ENCODE measurements at places on chromosomes 11 and 22.

- H3K4me1 ChIP-seq = no peaks in the 10 kb centered on the region
- no peak overlapping the region for H3K4me3 ChIP-seq
- H3K27ac ChIP-seq = no peak overlapping the region
- H3K27me3 ChIP-seq = peaks cover 3% of the 10 kb centered on the region
- H3K36me3 ChIP-seq = no peaks in the 10 kb centered on the region
- no peak for DNase-seq
Measured at GRCh38 chr11:11230802-11231562, 122.1 kb downstream of the CSNK2A3 start.

DNA sequence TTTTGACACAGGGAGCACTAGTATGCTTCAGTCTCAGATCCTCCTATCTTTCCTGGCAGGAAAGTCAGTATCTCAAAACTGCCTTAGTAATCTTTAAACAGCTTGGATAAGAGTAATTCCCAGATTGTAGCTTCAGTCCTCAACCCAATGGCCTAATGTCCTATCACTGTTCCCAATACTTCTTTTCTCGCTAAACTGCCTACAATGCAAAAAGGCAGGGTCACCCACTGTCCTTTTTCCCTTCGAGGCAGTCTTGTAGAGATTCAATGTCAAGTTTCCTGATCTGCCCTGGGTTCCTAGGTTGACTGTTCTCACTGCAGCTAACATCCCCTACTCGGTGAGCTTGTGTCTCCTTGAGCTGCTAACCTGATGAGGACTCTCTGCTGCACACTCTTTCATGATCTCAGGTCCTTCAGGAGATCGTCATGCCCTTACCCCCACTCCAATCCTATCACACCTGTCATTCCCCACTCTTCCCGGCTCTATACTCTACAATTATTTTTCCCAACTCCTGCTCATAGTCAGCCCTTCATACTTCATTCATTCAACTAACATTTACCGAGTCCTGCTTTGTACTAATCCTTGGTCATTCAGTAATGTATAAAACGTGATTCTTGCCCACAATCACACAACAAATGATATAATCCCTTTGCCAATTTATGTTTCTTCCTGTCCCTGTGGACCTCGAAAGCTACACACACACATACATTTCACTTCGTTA, 904 bp downstream of the C2CD3 start:
- peaks cover 26% of the 10 kb centered on the region for H3K36me3 ChIP-seq
- peaks cover 13% of the 10 kb centered on the region for H3K4me1 ChIP-seq
- no peak overlapping the region for H3K4me3 ChIP-seq
- no peak for DNase-seq

DNA sequence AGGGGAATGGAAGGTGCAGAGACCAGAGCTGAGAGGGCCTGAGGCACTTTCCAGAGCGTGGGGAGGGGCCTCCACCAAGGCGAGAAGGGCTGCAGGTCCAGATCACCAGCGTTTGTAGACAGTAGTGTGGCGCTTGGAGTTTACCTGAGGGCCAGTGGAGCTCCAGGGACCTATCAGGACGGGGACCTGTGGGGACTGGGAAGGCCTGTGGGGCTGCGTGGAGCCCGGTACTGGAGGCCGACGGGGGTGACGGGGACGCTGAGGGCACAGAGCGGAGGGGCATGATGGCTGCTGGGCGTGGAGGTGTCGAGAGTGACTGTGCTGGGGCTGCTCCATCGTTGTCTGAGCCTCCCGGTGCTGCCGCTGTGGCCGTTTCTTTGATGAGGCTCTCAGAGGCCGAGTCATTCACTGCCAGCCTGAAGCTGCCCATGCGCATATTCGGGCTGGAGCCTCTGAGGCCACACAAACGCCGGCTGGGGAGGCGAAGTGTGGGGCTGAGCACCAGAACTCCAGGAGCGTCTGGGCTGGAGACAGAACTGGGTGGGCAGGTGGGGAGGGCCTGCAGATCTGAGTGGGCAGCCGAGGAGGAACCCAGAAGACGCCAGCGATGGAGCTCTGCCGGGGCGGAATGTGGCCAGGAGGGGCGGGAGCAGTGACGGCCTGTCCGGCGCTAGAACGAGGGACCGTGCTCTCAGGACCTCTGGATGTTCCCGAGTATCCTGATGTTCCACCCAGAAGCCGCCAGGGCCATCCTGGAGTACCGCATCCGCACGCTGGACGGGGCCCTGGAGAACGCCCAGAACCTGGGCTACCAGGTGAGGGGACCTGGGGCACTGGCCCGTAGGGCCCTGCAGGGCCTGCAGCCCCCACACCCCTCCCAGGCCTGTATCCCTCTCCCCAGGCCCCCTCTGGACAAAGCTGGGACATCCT, 2.6 kb downstream of the PGGHG start:
- DNase-seq = no peak
- H3K4me3 ChIP-seq = peak overlapping the region; percentile 26
- H3K4me1 ChIP-seq = peaks cover 15% of the 10 kb centered on the region
- H3K36me3 ChIP-seq = peaks cover 8% of the 10 kb centered on the region
- H3K27me3 ChIP-seq = peaks cover 13% of the 10 kb centered on the region

DNA sequence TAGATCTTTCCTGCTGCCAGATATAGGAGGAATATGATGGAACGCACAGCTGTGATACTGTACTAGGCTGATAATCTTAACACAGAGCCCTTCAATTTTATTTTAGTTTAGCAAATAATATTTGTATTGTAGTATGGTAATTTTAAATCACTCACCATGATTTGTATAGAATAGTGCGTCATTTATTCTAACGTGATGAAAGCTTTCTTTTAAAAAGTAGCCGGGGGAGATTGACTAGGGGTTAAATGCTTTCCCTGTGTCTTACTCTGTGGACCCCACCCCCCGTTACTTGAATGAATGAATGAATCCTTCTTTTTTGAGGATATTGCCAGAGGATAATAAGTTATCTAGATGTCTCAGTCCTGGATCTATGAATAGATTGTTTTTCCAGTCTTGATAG, 72.1 kb downstream of the CECR2 start:
- no peak overlapping the region for H3K27ac ChIP-seq
- peaks cover 12% of the 10 kb centered on the region for H3K27me3 ChIP-seq
- H3K4me1 ChIP-seq = no peaks in the 10 kb centered on the region
- no peak for DNase-seq
- H3K36me3 ChIP-seq = no peaks in the 10 kb centered on the region

GRCh38 chr11:103683576-103683975, 352.9 kb upstream of the DDI1 start:
- no peak overlapping the region for H3K27ac ChIP-seq
- peaks cover 2% of the 10 kb centered on the region for H3K4me1 ChIP-seq
- H3K27me3 ChIP-seq = no peaks in the 10 kb centered on the region

DNA sequence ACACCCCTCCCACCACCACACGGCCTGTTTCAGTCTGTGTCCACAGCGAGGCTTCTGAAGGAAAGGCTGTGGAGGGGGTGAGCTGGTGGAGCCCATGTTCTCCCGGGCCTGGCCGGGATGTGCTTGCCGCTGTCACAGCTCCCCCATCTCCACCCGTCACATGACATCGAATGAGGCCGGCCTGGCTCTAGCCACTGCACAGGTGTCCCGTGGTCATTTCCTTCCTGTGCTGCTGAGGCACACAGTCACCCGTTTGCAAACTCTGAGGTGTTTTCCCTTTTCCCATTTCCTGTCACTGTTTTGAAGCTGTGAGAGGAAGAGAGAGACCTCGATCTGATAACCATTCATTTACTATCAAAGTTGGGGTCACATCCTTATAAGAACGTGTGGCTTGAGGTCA, 55.7 kb upstream of the CLDN5 start:
- H3K36me3 ChIP-seq = no peaks in the 10 kb centered on the region
- no peaks in the 10 kb centered on the region for H3K27me3 ChIP-seq
- peaks cover 44% of the 10 kb centered on the region for H3K4me1 ChIP-seq
- peak overlapping the region; percentile 78 for H3K27ac ChIP-seq

DNA sequence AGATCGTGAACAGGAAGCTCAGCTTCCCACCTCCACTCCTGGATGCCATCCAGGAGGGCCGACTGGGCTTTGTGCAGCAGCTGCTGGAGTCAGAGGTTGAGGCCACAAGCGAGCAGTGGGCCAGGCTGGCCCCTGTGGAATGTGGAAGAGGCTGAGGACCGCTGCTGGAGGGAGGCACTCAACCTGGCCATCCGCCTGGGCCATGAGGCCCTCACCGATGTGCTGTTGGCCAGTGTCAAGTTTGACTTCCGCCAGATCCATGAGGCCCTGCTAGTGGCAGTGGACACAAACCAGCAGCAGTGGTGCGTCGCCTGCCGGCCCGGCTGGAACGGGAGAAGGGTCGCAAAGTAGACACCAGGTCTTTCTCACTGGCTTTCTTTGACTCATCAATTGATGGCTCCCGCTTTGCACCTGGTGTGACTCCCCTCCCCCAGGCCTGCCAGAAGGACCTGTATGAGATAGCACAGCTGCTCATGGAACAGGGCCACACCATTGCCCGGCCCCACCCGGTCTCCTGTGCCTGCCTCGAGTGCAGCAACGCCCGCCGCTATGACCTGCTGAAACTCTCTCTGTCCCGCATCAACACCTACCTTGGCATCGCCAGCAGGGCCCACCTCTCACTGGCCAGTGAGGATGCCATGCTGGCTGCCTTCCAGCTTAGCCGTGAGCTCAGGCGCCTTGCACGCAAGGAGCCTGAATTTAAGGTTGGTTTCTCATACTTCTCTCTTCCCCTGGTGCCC, 24.9 kb downstream of the ART5 start:
- H3K36me3 ChIP-seq = no peaks in the 10 kb centered on the region
- H3K27me3 ChIP-seq = no peaks in the 10 kb centered on the region
- H3K4me1 ChIP-seq = peaks cover 15% of the 10 kb centered on the region
- DNase-seq = no peak
- H3K27ac ChIP-seq = no peak overlapping the region

DNA sequence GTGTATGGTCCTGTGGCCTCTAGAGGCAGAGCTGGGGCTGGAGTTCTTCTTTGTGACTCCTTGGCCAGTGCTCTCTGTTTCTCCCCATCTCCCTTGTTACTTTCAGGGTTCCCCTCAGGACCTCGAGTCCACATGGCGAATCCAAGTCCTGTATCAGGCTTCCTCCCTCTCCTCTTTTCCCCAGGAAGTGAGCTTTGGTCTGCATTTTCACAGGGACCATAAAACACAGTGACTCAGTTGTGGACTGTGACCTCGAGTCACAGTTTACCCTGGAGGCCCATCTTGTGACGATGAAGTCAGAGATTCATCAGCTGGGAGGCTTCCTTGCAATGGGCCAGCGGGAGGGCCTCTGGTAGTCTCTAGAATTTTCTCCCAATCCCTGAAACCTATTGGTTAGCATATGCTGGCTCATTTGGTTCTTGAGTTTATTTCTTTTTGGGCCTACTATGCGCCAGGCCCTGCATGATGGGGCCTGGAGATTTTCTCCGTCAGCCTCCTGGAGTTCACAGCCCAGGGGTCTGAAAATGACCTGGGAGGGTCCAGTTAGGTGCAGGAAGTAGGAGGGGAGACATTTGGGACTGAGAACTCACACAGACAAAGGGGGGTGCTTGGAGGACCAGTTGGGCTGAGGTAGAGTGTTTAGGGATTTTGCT, 100.8 kb downstream of the KIAA1671 start:
- no peak for DNase-seq
- H3K4me3 ChIP-seq = no peak overlapping the region
- no peak overlapping the region for H3K27ac ChIP-seq
- H3K4me1 ChIP-seq = peaks cover 31% of the 10 kb centered on the region
- no peaks in the 10 kb centered on the region for H3K27me3 ChIP-seq
- peaks cover 7% of the 10 kb centered on the region for H3K36me3 ChIP-seq

DNA sequence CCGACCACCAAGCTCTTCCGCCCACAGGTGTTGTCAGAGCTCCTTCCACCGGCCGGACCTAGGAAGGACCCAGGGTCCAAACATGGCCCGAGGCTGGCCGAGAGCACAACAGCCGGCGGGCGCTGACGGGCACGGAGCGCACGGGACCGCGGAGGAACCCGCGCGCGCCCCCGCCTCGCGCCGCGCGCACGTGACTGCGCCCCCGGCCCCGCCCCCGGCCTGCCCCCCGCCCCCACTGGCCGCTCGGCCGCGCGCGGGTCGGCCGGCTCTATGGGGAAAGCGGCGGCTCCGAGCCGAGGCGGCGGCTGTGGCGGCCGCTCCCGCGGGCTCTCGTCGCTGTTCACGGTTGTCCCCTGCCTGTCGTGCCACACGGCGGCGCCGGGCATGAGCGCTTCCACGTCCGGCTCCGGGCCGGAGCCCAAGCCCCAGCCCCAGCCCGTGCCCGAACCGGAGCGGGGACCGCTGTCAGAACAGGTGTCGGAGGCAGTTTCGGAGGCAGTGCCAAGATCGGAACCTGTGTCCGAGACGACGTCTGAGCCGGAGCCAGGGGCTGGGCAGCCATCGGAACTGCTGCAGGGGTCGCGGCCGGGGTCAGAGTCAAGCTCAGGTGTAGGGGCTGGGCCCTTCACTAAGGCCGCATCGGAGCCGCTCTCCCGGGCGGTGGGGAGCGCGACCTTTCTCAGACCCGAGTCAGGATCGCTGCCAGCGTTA, at the start of gene OSBP2:
TSS of gene OSBP2 (plus strand) at position 235 of the 711 bp plus-strand sequence. CDS start at position 271, 36 bp downstream.
- H3K27ac ChIP-seq = peak within 1 kb of the TSS; percentile 74
- H3K27me3 ChIP-seq = peaks cover 16% of the 10 kb centered on the region
- H3K36me3 ChIP-seq = no peaks in the 10 kb centered on the region
- no peak for DNase-seq
- peak within 1 kb of the TSS; percentile 85 for H3K4me3 ChIP-seq

GRCh38 chr11:76753449-76753848, 29.7 kb upstream of the TSKU start:
- DNase-seq = no peak
- H3K27me3 ChIP-seq = no peaks in the 10 kb centered on the region
- no peak overlapping the region for H3K27ac ChIP-seq
- no peaks in the 10 kb centered on the region for H3K4me1 ChIP-seq
- no peaks in the 10 kb centered on the region for H3K36me3 ChIP-seq

DNA sequence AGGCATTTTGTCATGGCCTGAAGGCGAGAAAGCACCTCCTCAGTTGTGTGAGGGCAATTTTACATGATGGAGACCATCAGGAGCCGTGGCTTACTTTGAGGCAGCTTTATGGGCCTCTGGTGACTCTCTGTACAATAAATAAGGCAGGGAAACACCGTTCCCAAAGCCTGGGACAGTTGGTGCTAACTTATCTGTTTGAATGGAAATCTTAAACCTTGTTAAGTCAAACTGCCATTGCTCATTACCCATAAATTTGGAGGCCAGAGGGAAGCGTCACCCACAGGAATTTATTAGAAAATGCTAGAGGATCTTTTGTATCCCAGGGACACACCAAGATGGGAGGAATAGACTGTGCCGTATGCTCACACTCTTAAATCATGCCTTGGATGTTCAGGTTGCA, 1156.9 kb downstream of the BRD1 start:
- no peaks in the 10 kb centered on the region for H3K27me3 ChIP-seq
- no peaks in the 10 kb centered on the region for H3K4me1 ChIP-seq
- H3K27ac ChIP-seq = no peak overlapping the region
- DNase-seq = no peak

DNA sequence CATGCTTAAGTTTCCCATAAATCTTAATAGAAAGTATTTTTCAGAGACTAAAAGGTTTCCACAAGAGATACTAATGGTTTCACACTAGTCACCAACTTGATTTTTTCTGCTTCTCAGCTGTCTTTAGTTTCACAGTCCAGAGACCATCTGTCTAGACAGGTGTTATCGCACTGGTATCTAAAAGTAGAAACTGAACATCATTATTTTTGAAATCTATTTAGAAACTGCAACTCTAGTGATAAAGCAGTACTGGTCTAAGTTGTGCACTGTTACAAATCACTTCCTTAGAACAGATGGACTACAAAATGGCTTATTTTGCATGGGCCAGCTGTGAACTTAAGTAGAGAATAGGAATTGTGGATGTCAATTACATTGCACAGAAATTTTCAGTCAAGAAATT, 78.0 kb downstream of the CNTN5 start:
- DNase-seq = no peak
- H3K4me3 ChIP-seq = no peak overlapping the region
- H3K36me3 ChIP-seq = no peaks in the 10 kb centered on the region
- no peaks in the 10 kb centered on the region for H3K27me3 ChIP-seq
- no peak overlapping the region for H3K27ac ChIP-seq
- no peaks in the 10 kb centered on the region for H3K4me1 ChIP-seq
